ENCODE measurements at places on chromosomes 7 and 10.

DNA sequence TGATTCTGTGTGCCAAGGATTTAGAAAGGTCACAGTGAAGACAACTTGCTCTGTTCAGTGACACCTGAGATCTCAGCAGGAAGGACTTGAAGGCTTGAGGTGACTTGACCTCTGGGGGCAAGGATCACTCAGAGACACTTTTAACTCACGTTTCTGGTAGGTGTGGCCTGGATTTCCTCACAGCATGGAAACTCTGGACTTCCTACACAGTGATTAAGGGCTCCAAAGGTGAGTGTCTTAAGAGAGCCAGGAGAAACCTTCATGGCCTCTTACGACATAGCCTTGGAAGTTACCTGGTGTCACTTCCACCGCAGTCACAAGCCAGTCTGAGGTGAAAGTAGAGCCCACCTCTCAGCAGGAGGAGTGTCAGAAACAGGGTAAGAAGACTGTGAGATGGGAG lies 38.1 kb upstream of the ADO start:
- DNase-seq, result no peak

GRCh38 chr10:46268076-46268881 lies 18.5 kb upstream of the ANTXRL start:
- DNase-seq, result no peak

- no peak for DNase-seq
Measured at GRCh38 chr7:36945612-36946400, 221.5 kb upstream of the AOAH start.

GRCh38 chr7:79308192-79308591 lies 145.3 kb downstream of the MAGI2 start:
- no peak for DNase-seq

GRCh38 chr10:35328404-35329037 lies 7.8 kb upstream of the CCNY start:
- no peak for DNase-seq

DNA sequence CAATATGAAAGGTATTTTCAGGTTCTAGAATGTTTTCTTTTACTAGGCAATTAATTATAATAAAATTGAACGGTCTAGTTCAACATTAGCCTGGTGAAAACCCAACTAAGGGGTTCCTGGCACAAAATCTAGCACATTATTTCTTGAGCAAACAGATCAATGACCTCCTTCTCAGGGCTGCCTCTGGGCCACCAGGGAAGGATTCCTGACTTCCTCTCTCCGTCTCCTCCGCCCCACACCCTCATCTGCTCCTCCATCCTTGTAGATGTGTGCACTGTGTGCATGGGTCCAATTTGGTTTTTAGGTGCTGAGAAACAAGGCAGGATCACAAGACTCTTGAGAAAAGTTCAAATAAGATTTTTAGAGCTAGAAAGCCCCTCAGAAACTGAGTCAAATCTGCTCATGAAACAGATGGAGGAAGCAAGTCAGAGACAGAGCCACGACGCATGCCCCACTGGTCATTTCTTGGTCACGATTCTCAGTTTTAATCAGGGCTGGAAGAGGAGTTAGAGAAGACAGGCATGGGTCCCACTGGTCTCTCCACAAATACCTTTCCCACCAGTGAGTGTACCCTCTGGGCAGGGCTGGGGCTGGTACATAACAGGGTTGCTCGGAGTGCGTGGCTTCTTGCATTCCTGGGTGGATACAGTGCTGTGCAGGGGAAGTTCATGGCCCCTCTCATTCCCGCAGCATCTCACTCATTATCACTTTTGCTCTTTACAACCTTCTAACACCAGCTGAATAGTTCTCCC lies 3.8 kb downstream of the TRPV6 start:
- DNase-seq, result no peak
